ENCODE measurements at places on chromosomes 5 and 9.

DNA sequence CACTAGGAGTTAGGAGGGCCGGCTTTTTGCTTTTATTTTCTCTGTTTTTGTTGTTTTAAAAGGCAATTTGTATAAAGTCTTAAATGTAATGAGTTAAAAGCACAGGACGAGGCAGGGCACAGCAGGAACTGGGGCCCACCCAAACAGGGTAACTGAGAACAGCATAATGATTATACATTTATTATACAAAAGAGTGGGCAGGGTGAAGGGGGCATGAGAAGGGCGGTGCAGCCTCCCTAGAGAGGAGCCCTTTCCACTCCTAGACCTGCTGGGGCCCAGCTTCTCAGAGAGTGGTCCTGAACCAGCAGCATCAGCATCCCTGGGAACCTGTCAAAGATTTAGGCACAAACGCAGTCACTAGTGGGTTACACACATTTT is 438.0 kb downstream of the AGTPBP1 start:
- no peak for DNase-seq

DNA sequence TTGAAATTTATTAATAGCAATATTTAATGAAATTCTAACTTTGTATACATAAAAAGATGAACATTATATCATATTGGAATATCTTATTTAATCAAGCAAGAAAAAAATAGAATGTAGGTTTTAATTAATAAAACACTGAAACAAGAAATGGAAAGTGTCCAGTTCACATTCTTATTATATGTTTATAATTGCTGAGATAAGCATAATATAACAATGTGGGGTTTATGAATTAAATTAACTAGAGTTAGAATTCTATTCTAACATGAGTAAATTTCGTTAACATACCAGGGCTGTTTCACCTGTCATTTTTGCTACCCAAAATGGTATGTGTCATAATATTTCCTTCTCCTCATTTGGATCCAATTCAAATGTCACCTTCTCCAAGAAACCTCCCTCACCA is 12.3 kb downstream of the CDH9 start:
- DNase-seq: no peak

GRCh38 chr5:135042595-135042994 is 8.6 kb upstream of the PITX1 start:
- no peak for DNase-seq

DNA sequence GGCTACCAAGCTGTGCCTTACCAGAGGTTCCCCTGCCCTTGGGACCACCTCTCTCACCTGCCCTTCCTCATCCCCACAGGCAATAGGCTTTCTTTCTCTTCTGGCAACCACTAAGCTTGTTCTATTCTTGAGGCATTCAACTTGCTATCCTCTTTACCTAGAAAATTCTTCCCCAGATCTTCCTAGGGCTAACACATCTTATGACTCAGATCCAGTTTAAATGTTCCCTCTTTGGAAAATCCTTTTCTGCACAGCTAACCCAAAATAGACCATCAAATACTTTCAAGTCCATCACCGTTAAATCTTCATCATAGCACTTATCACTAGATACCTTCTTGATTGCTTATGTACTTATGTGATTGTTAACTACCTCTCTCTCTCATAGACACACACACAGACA is 93.7 kb downstream of the ENC1 start:
- no peak for DNase-seq

- DNase-seq: no peak
Observed at GRCh38 chr5:91119981-91120850, 262.9 kb downstream of the ARRDC3 start.

DNA sequence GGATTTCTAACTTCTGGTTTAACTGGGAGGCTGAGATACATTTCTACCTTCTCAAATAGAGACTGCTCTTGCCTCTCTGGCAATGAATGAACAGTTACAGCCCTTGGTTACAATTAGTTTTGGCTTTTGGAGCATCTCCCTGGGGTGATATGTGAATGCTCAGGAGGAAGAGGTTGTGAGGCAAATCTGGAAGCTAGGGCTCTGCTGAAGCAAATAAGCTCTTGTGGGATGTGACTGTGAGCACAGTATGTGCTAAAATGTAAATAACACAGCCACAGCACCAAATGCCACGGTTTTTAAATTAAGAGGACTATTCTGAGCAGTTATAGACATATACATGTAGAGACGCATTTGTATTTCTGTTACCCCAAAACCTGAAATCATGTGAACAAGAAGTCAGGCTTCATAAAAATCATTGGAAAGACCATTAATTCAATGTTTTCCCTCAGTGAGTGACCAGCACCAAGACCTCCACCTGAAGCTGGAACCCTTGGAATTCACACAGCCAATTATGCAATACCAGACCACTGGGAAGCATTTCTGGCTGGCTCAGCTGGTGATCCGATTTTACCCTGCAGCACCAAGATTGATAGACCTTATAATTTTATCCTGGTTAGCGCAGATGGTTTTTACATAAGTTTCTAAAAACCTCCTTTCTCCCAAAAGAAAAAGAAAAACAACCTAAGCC is 3.0 kb upstream of the SLC44A1 start:
- DNase-seq: no peak

DNA sequence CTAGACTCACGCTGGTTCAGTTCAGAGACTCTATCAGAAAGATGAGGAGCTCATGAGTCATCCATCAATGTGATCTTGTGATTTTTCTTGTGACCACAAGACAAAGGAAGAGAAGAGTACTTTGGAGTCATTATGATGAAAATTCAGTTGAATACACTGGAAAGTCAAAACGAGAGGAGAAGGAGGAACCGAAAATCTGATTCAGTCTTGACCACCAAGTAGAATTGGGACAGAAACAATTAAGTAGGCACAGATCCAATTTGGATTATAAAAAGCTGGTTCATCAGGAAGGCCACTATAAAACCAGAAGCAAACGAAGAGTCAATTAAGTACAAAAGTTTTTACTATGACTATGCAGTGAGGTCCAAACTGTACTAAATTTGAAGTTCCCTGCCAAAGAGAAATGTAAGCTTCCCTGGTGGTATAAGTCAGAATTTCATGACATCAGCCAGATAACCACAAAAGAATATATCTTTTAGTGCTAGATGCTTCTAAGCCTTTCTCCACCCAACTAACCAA is 90.9 kb downstream of the THBS4 start:
- peak; percentile 27 for DNase-seq

GRCh38 chr5:66724349-66725139 is 128.4 kb downstream of the MAST4 start:
- no peak for DNase-seq

DNA sequence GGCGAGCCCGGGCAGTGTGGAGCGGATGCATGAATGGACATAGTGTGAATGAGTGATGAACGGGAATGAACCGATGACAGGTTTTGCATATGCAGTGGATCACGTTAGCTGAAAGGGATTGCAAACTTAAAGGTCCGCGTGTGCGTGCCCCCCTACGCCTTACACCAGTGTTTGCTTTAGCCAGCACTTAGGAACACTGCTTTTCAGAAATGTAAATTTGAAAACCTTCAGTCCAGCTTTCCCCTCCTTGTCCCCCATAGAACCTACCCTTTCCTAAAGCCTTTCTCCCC is 692 bp downstream of the PSAT1 start:
- no peak for DNase-seq

DNA sequence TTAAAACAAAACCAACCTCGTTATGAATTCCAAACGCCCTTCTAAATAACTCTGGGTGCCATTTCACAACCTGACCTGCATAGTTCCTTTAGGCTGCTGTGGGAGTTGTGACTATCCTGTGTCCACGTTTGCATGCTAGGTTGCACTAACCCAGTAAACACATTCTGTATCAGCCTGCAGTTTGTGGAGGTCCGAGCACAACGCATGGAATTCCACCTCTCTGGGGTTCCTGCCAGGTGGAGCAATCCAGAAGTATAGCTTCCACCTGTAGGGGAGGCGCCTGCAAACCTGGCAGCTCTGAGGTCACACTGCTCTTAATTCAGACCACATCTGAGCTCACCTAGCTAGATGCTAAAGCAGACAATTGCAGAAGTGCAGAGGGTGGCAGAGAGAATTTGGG is 57.2 kb downstream of the MARCHF3 start:
- no peak for DNase-seq

- DNase-seq: no peak
Observed at GRCh38 chr9:72667181-72667580, 145.8 kb downstream of the TMC1 start.

GRCh38 chr5:137792303-137792702 is 38.1 kb upstream of the HNRNPA0 start:
- DNase-seq: no peak

DNA sequence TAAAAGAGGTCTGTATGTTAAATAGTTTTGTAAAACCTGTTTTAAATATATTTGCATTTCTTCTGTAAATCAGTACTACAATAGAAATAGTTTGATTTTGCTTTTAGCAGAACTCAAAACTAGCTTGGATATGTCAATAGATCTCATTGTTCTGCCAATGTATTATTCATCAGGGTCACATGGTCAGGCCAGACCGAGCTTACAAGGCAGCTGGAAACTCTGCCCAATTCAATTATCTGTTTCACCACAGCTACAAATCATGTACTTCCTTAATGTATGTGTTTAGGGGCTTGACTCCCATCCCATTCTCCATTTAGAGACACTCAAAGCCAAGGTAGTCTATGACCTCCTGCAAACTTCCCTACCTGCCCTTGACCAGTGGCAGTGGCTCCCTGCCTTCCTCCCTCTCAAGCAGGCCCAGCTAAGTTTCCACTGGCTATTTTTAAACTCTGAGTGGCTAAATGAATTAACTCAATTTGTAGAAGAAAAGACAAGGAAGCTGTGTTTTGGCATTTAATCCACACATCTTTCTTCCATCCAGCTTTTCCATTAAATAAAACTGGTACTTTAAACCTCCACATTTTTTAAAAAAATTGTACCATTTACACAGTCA is 46.4 kb upstream of the SELENOP start:
- DNase-seq: no peak

DNA sequence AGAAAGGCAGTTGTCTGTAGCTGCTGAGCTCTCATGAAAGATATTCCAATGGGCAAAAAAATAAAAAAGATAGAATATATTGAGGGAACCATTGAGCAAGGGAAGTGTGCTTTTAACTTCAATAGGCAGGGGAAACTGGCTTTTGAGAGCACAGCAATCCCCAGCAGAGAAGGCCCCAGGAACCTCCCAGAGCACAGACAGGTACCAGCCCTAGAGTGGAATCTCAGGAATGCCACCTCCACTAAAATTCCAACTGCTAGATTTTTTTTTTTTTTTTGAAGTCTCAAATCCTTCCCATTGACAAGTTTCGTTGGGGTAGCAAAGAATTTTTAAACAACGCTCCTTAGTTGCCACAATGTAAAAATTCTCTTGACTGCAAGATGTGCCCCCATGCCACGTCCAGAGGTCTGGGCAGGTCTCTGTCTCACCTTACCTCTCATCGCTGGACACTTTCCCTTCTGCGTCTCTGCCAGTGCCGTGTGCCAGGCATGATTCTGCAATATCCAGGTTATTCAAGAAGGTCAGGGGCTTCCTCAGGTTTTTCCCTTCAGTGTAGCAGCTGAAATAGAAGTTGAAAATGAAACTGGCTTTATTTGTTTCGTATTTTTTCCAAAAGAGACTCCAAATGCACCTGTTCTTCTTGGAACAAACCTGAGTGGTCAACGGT is 64.2 kb upstream of the IRX1 start:
- DNase-seq: no peak

DNA sequence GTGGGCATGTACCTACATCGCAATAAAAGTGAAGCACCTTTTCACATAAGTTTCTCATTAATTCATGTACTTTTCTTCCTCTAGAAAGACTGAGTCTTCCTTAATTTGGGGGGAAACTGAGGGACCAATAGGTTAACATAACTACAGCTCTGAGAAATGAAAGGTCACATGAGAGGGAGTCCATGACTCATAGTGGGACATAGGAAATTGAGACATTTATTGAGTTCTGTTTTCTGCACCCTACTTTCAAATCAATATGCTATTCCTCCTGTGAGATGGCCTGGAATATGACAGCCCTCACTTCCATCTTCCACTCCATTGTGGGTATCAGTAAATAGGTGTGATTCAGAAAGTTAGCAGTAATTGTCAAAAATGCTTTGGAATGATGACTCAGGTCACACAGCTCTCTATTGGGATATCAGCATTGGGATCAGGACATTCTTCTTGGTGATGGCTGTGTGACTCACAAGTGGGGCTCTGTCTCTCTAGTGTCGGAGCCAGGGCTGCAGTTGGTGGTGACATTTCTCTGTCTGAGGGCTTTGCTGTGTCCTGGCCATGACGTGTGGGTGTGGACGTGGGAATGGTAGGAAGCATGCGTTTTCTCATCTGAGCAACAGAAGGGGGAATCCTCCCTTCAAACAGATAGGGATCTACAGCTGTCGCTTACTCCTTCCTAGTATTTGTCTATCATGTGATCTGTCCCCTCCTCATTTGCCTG is 125.0 kb downstream of the TRIO start:
- peak; percentile 54 for DNase-seq

GRCh38 chr9:127004946-127005769 is 90.6 kb downstream of the RALGPS1 start:
- DNase-seq: no peak

DNA sequence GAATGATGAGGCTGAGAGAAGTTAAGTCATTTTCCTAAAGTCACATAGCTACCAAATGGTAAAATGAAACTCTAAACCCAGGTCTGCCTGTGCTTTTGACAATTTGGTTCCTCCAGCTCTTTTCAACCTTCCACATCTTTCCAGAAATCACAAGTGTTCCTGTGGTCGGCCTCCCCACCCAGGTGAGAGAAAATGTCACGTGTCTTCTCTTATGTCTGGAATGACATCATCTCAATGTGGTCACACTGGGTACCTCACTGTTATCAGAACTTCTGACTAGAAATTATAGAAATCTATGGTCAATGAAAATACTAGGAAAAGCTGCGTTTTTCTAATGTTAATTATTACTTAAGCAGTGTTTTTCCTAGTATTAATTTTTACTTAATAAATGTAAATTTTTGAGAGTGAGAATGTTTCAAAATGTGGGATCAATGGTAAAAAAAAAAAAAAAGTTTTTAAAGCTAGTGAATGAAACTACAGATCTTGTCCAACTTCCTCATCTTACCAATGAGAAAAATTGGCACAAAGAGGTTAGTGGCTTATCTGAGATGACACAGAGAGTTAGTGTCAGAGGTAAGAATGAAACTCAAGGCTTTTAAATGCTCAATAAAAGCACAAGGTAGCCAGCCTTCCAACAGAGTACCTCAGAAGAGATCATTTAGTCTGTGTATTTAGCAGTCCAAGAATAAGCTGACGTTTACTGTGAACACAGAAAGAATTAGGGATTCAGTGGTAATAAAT is 228.7 kb upstream of the NR4A3 start:
- no peak for DNase-seq

- DNase-seq: no peak
Observed at GRCh38 chr9:137975527-137975913, 97.9 kb downstream of the CACNA1B start.

- DNase-seq: peak; percentile 23
Observed at GRCh38 chr5:157371655-157372471, 88.2 kb upstream of the NIPAL4 start.

- no peak for DNase-seq
Observed at GRCh38 chr5:139686706-139687441, 38.7 kb downstream of the CXXC5 start.

DNA sequence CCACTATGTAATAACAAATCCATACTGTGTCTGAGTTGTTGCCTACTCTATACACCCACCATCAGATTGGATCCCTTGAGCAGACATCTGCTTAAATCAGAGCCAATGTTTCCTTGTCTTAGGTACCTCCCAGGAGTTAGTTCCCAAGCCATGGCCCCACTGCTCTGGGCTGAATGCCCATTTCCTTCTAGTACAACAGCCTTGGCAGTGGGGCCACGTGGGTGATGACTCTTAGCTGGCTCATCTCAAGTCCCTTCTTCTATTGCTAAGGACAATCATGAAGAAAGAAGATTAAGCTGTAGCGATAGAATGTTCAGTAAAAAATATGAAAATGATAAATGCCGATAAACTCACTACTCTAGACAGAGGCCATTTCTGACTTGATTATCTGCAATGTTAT is 16.6 kb downstream of the PTGR1 start:
- DNase-seq: no peak

All from hepatic stellate cell (primary cell).